ENCODE measurements at places on chromosomes 1 and 21. TPM values are rescaled to one million over a fixed set of nuclear protein-coding genes. Genes with fewer than 3 reads are reported as not detected.

TCEA3 gene
- total RNA-seq, result 20.0 TPM

FAM131C gene
- 0.85 TPM for total RNA-seq

GBP7 gene
- total RNA-seq, result not detected

MARCKSL1 gene
- 15.4 TPM for total RNA-seq

HFM1 gene
- total RNA-seq, result 0.20 TPM

BGLAP gene
- 0.50 TPM for total RNA-seq

PDC gene
- total RNA-seq, result not detected

RIMS3 gene
- 0.86 TPM for total RNA-seq

PAFAH2 gene
- 11.2 TPM for total RNA-seq

DIRAS3 gene
- 8.8 TPM for total RNA-seq

CLIC4 gene
- total RNA-seq, result 366 TPM

POMGNT1 gene
- 133 TPM for total RNA-seq

PRKCZ gene
- 1.3 TPM for total RNA-seq

S100A13 gene
- 57.6 TPM for total RNA-seq

FCRL3 gene
- total RNA-seq, result not detected

UBE4B gene
- total RNA-seq, result 39.6 TPM

BMP8B gene
- not detected for total RNA-seq

USH2A gene
- under 0.01 TPM for total RNA-seq

Data from smooth muscle cell of the pulmonary artery (primary cell).